SJSA1 (cell line): ENCODE measurements at places on chromosomes 5 and 9. TPM values are rescaled to one million over a fixed set of nuclear protein-coding genes. Genes with fewer than 3 reads are reported as not detected.

The TMEM252 gene
- not detected in 2 replicates for total RNA-seq

The CORO2A gene
- total RNA-seq, result 0.16 TPM in 2 replicates

GRCh38 chr5:133124891-133125290, 73.1 kb downstream of the HSPA4 start:
- H3K27me3 ChIP-seq, result no peaks in the 10 kb centered on the region
- H3K4me3 ChIP-seq, result no peak overlapping the region
- H3K4me1 ChIP-seq, result no peaks in the 10 kb centered on the region
- H3K27ac ChIP-seq, result no peak overlapping the region
- peak; percentile 35 for DNase-seq

GRCh38 chr9:26335116-26335515, 557.5 kb downstream of the CAAP1 start:
- no peak overlapping the region for H3K4me3 ChIP-seq
- H3K27me3 ChIP-seq, result no peaks in the 10 kb centered on the region
- H3K36me3 ChIP-seq, result no peaks in the 10 kb centered on the region
- H3K4me1 ChIP-seq, result no peaks in the 10 kb centered on the region
- DNase-seq, result no peak
- H3K27ac ChIP-seq, result no peak overlapping the region

DNA sequence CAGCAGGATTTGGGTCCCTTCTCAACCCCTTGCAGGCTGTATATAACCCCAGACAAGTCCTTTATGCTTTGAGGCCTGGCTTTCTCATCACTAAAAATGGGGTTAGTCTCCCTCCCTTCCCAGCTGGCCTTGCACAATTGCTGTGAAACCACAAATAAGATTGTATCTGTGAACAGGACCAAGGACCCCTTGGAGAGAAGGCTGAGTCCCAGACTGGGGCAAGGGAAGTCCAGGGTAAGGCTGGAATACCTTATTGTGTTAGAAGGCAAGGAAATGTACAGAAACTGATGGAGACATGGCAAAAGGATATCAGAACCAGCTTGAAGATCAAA, 11.4 kb downstream of the MACROH2A1 start:
- no peak overlapping the region for H3K4me3 ChIP-seq
- peaks cover 90% of the 10 kb centered on the region for H3K36me3 ChIP-seq
- peaks cover 32% of the 10 kb centered on the region for H3K4me1 ChIP-seq
- peak overlapping the region; percentile 1; the same call in 1 of the 2 replicates for H3K27ac ChIP-seq
- no peak for DNase-seq

GRCh38 chr5:75457161-75457560, 54.3 kb downstream of the CERT1 start:
- H3K36me3 ChIP-seq, result peaks cover 11% of the 10 kb centered on the region
- DNase-seq, result no peak
- 0 out of 2 replicates have a peak, but pooled peaks cover 7% of the 10 kb centered on the region for H3K4me1 ChIP-seq
- H3K4me3 ChIP-seq, result no peak overlapping the region
- no peak overlapping the region for H3K27ac ChIP-seq
- H3K27me3 ChIP-seq, result no peaks in the 10 kb centered on the region

- no peak for DNase-seq
- no peak overlapping the region for H3K27ac ChIP-seq
- no peaks in the 10 kb centered on the region for H3K27me3 ChIP-seq
- H3K4me1 ChIP-seq, result no peaks in the 10 kb centered on the region
- no peaks in the 10 kb centered on the region for H3K36me3 ChIP-seq
These were observed 16.5 kb upstream of the SLC2A8 start for GRCh38 chr9:127380479-127380878.

DNA sequence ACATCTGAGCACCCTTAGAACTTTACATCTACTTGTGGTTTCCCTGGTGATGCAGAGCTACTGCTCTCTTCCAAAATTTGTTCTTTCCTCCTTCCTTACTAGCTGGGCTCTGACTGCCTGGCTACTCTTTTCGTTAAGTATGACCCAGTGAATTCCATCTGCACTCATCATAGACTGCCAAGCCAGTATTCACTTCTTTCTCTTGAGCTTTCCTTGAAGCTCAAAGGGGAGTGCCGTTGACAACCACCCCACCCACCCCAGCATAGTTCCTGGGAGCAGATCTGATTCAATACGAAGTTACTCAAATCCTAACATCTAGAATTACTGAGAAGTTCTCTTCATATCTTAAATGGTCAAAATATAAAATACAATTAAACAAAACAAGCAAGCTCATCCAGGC, 190.5 kb downstream of the ADAMTS12 start:
- H3K4me3 ChIP-seq, result no peak overlapping the region
- no peaks in the 10 kb centered on the region for H3K27me3 ChIP-seq
- H3K4me1 ChIP-seq, result no peaks in the 10 kb centered on the region
- no peak overlapping the region for H3K27ac ChIP-seq
- H3K36me3 ChIP-seq, result no peaks in the 10 kb centered on the region

- H3K36me3 ChIP-seq, result no peaks in the 10 kb centered on the region
- H3K4me1 ChIP-seq, result no peaks in the 10 kb centered on the region
- no peaks in the 10 kb centered on the region for H3K27me3 ChIP-seq
- no peak overlapping the region for H3K4me3 ChIP-seq
- DNase-seq, result no peak
These were observed 366.0 kb downstream of the ARRDC3 start for GRCh38 chr5:91016954-91017700.

DNA sequence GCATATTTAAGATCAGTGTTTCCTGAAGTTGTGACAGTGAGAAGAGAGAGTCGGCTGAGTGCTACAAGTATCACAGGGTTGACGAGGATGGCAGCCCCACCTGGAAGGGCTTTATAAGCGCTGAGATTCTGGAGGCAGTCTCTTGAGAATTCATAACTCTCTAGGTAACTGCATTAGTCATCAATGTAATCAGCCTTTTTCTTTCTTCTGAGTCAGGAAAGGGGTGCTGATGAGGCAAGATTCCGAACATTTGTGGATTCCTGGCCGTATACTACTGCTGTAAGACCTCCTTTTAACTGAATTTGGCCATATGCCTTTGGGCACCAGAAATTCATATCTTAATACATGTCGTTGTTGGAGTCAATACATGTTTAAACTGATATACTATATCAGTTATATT, 6.6 kb upstream of the RNF20 start:
- H3K36me3 ChIP-seq, result no peaks in the 10 kb centered on the region
- DNase-seq, result no peak
- no peak overlapping the region for H3K27ac ChIP-seq
- peaks cover 5% of the 10 kb centered on the region; the same call in 1 of the 2 replicates for H3K4me1 ChIP-seq
- no peaks in the 10 kb centered on the region for H3K27me3 ChIP-seq
- H3K4me3 ChIP-seq, result no peak overlapping the region

DNA sequence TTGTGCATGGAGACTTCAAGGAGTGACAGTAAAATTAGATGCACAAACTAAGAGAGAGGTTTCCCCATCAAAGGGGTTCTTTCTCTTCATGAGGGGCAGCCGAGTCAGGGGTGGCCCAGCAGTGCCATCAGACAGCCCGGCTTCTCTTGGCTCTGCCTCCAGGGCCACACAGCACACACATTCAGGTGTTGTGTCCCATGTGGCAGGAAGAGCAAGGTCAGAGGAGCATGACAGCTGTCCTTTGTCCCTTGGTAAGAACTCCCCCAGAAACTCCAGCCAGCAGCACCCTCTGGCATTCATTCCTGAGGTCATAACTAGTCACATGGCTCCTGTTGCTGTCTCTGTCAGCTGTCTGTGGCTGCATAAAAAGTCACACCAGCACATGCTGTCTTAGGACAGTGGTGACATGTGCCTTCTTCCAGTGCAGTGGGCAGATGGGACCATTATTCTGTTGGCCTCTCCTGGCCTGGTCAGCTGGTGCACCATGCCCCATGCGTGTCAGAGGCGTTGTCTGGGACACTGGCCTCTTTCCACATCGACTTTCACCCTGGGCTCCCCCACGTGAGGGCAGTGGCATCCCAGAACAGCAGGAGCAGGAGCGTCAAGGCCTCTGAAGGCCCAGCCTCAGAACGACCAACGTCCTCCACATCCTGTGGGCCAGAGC, 78.4 kb upstream of the OTULINL start:
- H3K4me1 ChIP-seq, result no peaks in the 10 kb centered on the region
- no peak overlapping the region for H3K4me3 ChIP-seq
- DNase-seq, result no peak
- no peaks in the 10 kb centered on the region for H3K27me3 ChIP-seq

DNA sequence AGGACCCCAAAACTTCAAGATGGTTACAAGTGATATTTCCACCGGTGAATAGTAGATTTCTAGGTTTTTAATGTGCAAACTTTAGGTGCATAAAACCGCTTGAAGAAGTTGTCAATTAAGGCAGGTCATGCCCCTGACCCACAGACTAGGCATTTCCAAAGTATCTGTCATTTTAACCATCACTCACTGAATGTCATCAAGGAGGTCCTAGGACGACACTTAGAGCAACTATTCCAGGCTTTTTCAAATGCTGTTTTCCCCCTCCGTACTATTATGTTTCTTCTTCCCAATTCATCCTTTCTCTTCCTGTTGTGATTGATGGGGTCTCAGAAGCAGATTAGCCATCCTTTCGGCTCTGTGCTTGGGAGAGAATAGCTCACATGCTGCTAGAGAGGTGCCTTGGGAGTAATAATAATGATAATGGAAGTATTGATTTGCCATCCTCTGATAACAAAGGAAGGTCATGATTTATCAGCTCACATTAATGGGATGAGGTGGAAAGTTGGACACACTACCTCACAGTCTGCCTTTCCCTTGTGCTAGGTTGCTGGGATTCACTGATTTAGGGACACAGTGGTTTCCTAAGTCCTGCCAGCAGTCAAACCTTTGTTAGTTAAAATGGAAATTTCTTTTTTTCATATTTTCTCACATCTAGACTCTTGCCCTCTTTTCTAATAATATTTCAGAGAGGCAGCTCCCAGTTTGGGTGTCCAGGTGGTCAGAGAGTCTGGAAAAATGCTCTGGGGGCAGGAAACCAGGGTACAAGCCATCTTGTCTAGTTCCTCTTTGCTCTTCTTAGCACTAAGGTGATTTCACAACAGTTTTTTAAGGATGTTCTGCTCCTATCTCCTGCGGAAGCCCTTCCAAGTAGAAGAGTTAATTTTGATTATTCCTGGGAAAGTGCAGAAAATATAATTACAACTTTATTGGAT, 67.0 kb downstream of the PTTG1 start:
- H3K27ac ChIP-seq, result no peak overlapping the region
- H3K36me3 ChIP-seq, result no peaks in the 10 kb centered on the region
- no peaks in the 10 kb centered on the region for H3K4me1 ChIP-seq
- H3K27me3 ChIP-seq, result no peaks in the 10 kb centered on the region; the same call in 1 of the 2 replicates
- DNase-seq, result no peak

DNA sequence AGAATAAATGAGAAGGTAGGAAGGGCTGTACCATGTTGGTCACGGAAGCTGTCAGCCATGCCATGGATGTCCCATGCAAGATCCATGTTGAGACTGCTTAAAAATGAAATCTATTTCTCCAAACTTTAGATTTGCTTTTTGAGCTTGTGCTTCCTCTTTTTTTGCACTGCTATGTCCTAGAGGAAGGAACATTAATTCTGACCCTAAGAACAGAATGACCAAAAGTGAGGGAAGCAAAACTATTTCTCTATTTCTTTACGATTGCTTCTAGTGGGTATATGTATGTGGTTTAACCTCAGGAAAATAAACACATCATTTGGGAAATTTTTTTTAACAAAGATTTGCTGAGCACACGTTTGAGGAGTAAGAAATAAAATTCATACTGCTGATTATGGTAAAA, 84.6 kb downstream of the USP20 start:
- DNase-seq, result no peak
- peaks cover 21% of the 10 kb centered on the region for H3K36me3 ChIP-seq
- no peaks in the 10 kb centered on the region for H3K4me1 ChIP-seq
- H3K27me3 ChIP-seq, result no peaks in the 10 kb centered on the region

DNA sequence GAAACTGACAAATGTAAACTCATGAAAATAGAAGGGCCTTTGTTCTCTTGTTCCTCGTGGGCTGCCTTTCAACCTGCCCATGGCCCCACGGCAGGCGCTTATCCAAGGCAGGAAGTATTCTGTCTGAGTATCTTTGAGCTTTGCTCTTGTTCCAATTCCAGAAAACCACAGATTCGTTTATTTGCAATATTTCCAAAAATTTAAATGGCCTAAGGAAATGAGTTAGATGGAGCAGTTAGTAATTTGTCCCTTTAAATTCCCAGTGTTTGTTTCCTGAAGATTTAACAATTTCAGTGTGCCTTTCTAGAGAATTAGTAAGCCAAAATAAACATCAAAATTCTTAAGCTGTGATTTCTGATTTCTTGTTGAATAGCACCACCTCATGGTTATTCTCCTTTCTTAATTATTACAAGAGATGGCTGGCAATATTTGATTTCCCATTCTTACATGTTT, 299.4 kb upstream of the RASA1 start:
- no peak overlapping the region for H3K27ac ChIP-seq
- H3K4me1 ChIP-seq, result peaks cover 3% of the 10 kb centered on the region
- no peaks in the 10 kb centered on the region for H3K27me3 ChIP-seq

- no peak overlapping the region for H3K4me3 ChIP-seq
- DNase-seq, result no peak
- no peak overlapping the region for H3K27ac ChIP-seq
- no peaks in the 10 kb centered on the region for H3K4me1 ChIP-seq
These were observed 21.0 kb downstream of the SKIC3 start for GRCh38 chr5:95533761-95534160.

GRCh38 chr5:176366232-176366894, 1.1 kb downstream of the ARL10 start:
- no peak for DNase-seq
- peak overlapping the region; percentile 62 for H3K4me3 ChIP-seq
- 0 out of 2 replicates have a peak, but pooled peaks cover 6% of the 10 kb centered on the region for H3K27me3 ChIP-seq
- peaks cover 13% of the 10 kb centered on the region for H3K36me3 ChIP-seq
- no peak overlapping the region for H3K27ac ChIP-seq

DNA sequence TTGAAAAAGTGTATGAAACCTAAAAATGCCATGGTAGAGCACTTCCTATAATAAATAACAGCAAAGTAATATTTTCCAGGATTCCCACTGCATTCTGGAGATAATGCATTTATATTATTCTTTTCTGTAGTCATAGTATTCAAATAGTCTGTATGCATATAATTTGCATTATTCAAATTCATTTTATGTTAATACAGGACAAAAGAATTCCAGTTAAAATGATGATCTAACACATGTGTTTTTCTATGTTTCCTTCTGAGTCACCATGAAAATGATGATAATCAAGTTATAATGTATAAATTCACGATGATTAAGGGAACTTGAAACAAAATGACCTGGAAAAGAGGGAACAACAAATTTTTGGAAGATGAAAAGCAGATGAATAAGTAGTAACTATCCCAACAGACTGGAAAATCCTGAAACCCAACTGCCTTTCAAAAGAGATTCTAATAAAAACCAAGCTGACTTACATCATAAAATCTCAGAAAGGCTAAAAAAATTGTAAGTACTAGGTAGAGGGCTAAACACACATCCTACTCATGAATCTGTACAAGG, 358.6 kb upstream of the PAPPA start:
- no peaks in the 10 kb centered on the region for H3K27me3 ChIP-seq
- no peaks in the 10 kb centered on the region for H3K36me3 ChIP-seq
- no peak overlapping the region for H3K4me3 ChIP-seq
- no peak overlapping the region for H3K27ac ChIP-seq
- no peaks in the 10 kb centered on the region for H3K4me1 ChIP-seq

- no peak for DNase-seq
- H3K36me3 ChIP-seq, result peaks cover 35% of the 10 kb centered on the region
- peaks cover 23% of the 10 kb centered on the region for H3K4me1 ChIP-seq
- no peaks in the 10 kb centered on the region for H3K27me3 ChIP-seq
These were observed 355 bp downstream of the TLE4 start for GRCh38 chr9:79572032-79572607.
